Ascending aorta (tissue), 2 donors: ENCODE measurements at places on chromosomes 13 and 19.

DNA sequence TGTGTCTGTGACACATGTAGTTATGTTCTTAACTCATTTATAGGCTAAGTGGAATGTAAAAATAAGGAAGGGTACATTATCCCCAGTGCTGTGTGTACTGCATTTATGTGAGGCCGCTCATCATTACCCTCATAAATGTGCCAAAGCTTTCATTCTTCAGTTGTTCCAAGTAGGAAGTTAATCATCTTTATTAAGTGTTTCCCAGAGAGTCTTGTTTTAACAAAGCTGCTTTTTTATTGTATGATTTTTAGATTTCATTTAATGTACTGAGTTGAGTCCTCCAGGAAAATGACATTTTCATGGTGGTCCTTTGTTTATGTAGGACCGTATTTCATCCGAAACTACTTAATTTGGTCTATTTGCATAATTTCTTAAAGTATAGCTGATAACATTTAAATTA lies 379.8 kb downstream of the DLEU7 start:
- DNase-seq: no peak

DNA sequence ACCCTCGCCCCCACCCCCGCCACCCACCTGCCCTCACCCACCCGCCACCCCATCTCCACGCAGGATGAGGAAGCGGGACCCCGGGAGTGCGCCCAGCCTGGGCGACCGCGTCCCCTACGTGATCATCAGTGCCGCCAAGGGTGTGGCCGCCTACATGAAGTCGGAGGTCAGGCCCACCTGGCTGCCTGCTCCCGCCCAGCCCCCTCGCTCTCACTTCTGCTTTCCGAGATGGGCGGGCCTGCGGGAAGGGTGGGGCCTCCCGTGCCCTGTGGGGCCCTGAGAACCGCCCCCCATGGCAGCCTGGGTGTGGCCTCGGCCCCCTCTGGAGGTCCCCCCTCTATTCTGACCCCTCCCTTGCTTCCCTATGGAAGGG lies 3.1 kb upstream of the SPIB start:
- no peak for DNase-seq

- DNase-seq: no peak
Observed at GRCh38 chr13:43363156-43363953, 340.0 kb downstream of the DNAJC15 start.

GRCh38 chr13:109819874-109820273 lies 33.5 kb upstream of the IRS2 start:
- DNase-seq: no peak

DNA sequence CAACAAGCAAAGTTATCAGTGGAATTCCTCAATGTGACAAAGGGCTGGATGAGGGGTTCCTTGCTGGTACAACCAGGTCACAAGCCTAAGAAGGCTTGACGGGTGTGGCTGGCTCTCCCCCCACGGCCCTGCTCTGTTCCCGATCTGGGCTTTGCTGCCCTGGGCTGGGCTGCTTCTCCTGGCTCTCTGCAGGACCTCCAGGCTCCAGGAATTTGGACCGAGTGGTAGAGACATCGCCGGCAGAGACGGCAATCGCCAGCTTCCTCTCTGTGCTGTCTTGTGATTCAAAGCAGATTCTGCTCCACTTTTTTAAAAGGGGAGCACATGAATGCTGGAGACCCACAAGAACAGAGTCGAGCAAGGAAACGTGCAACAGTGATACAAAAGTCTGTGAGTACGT lies at the start of gene SERPINE3:
Gene SERPINE3, plus strand, starts transcription at position 338 of the 400 bp plus-strand sequence. CDS start 1,401 bp downstream, outside the sequence.
- DNase-seq: no peak

DNA sequence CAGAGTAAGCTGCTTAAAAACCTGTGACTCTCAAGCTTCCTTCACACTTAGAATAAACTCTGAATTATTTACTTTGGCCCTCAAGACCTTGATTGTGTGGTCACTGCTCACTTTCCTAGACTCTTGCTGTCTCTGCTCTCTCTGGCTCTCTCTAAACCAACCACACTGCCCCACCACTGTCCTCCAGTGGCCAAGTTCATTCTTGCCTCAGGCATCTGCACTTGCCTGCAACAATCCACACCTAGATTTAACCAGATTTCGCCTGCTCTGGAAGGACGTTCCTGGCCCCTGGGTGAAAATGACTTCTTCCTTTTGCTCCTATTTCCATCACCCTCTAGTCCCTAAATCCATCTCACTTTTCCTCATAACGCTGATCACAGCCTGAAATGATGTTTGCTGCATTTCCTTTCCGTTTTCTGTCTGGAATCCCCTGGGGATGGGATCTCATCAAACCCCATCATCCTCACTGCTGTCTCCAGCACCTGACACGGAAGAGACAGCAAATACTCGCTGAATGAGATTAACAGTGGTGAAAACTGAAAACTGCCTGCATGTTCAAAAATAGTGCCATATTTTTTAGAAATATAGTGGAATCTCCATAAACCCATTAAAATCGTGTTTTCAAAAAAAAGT lies 232.6 kb downstream of the UQCRFS1 start:
- DNase-seq: no peak

GRCh38 chr13:99686157-99686572 lies 184.9 kb downstream of the TM9SF2 start:
- DNase-seq: no peak

DNA sequence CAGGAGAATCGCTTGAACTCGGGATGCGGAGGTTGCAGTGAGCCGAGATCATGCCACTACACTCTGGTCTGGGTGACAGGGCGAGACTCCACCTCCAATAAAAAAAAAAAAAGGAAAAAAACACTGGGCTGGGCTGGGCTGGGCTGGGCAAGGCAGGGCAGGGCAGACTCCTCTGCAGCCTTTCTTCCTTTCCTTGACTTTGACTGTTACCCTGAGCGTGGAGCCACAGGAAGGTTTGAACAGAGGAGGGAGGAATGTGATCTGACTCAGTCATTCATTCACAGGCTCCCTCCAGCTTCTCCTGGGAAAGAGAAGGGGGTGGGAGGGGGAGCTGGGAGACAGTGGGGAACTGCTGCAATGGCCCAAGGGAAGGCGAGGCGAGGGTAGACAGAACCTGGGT lies 2.7 kb upstream of the ACTN4 start:
- DNase-seq: no peak

- DNase-seq: no peak
Observed at GRCh38 chr19:15154002-15154612, 46.7 kb downstream of the NOTCH3 start.
